ENCODE measurements at places on chromosomes 12 and 14.

- no peak for DNase-seq
These were observed 15.0 kb upstream of the AKAP5 start for GRCh38 chr14:64450255-64450654.

DNA sequence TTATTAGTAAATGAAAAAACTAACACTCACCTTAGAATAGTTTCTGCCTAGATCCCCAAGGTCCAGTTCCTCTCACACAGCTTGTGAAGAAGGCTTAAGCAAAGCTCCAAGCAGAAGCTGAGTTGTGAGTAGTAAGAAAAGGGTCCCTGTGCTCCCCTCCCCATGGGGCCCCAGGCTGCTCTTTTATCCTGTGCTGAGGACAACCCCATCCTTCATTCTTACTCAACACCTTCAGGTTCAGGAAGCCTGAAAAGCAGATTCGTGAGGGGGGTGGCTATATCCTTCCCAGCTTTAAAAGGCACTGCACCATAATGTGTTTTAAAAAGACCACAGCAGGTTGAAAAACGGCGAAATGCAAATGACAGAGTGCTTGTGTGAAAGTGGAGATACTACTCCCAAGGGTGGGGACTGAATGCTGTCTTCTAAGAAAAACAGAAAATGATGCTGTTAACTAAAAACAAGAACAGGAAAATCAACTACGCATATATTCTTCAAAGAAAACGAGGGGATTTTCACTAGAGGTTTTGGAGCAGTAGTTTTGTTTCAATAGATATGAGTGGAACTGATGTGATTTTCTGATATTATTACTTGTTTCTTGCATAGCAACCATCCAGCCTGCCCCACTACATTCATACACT lies 182.7 kb downstream of the KTN1 start:
- DNase-seq: no peak

GRCh38 chr14:53004976-53005375 lies 54.1 kb upstream of the FERMT2 start:
- DNase-seq: no peak

DNA sequence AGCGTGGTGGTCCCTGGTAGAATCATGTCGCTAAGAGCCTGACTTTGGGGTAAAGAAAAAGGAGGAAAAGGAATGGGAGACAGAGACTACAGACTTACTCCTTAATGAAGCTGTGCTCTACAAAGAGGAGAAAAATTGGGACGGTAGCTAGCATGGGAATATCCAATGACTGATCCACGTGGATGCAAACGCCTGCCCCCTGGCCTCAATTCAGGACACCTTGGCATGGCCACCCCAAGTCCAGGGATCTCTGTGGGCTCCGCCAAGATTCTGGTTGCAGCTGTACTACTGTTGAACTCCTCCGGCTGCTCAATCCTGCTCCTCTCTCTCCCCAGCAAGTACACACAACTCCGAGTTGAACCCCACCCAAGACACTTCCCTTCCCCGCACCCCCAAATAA lies 70.5 kb upstream of the DIO3 start:
- DNase-seq: no peak

DNA sequence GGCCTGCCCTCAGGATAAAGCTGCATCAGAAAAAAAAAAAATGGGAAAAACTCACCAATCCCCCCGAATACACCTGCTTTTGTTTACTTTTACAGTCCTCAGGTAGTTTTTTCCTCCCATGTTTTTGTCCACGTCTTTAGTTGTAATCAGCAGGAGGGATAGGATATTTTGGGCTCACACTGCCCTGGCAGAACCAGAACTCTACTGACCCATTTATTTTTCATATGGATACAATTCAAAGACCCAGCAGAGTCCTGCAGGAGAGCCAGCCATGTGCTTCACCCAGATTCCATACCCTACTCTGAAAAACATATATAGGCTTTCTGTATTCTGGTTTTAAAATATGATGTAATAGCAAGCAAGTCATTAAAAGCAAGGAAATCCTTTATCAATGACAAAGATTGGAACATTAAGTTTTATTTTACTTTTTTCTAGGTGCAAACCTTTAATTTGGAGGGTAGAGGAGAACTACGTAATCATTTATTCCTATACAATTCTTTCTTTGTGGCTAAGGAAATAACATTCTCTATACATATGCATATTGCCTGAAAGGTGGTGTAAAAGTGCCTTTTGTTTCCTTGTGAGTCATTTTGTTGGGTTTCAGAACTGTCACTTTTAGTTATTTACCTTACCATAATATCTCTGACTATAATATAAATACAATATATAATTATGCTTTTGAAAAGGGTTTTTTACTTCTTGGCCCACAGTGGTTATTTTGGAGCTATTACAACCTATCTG lies 19.1 kb downstream of the DACT1 start:
- DNase-seq: no peak

- no peak for DNase-seq
These were observed 10.1 kb downstream of the NUDT4 start for GRCh38 chr12:93387780-93388179.

DNA sequence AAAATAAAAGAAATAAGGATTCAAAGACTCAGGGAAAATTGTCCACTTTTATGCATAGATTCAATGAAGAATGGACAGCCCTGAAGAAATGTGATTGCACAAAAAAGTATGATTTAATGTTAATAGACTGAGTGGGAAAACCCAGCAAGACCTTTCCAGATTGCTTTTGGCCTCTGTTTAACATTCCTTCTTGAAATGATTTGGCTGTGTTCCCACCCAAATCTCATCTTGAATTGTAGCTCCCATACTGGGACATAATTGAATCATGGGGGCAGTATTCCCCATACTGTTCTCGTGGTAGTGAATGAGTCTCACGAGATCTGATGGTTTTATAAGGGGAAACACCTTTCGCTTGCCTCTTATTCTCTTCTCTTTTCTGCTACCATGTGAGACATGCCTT lies 1316.9 kb upstream of the SEL1L start:
- DNase-seq: no peak

- no peak for DNase-seq
These were observed 796 bp downstream of the YAF2 start for GRCh38 chr12:42237052-42237852.

DNA sequence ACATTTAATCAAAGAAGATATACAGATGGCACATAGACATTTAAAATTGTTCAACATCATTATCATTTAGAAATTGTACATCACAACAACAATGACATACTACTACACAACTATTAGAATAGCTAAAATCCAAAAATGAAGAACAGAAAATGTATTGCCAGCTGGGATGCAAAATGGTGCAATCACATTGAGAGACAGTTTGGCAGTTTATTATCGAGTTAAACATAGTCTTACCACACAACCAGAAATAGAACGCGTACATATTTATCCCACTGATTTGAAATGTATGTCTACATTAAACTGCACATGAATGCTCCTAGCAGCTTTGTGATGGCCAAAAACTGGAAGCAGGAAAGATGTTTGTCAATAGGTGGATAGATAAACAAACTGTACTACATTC lies 791.5 kb upstream of the MGAT4C start:
- no peak for DNase-seq

GRCh38 chr14:68664225-68664681 lies 128.6 kb downstream of the ZFP36L1 start:
- DNase-seq: no peak

DNA sequence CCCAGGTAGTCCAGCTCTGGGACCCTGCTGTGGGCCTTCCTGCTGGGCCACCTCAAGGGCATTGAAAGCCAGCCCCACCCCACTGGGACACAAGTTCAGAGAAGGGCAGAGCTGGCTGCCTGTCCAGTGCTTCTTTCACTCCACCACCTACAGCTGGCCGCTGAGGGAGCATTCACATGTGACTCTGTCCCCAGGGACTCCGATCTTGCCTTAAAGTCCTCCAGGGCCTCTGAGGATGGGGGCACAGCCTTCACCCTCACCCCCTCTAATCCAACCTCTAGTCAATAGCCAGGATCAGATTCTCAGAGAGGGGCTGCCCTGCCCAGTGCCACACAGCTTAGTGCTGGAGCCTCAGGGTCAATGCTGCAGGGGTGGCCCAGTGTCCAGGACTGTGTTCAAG lies 5.0 kb upstream of the CYP46A1 start:
- no peak for DNase-seq

DNA sequence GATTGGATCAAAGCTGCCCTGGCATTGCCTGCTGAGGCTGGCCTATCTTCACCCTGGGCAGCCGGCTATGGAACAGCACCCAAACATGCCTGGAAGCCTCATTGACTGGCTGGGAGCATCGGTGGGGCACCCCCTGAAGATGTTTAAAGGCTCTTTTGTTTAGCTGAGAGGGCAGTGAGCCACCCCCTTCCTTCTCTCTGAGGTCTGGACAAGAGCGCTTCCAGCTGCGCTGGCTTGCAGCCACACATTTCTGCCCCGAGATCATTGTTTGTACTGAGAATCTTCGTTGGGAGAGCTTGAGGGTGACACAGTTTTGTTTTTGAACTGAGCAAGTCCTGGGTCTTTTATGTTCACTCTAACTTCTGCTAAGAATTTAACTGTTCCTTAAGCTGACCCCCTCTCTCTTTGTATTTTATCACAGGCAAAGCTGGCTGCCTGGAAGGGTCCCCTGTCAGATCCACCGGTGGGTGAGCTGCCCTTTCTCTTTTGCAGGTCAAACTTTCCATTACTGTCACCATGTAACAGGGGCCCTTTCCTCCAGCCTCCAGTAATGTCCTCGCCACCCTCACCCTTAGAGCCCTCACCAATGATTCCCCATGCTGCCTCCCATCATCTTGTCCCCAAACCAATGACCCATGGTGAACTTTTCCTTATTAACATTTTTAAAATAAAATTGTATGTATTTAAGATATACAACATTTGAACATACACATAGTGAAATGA lies 212.2 kb downstream of the KIF26A start:
- no peak for DNase-seq

DNA sequence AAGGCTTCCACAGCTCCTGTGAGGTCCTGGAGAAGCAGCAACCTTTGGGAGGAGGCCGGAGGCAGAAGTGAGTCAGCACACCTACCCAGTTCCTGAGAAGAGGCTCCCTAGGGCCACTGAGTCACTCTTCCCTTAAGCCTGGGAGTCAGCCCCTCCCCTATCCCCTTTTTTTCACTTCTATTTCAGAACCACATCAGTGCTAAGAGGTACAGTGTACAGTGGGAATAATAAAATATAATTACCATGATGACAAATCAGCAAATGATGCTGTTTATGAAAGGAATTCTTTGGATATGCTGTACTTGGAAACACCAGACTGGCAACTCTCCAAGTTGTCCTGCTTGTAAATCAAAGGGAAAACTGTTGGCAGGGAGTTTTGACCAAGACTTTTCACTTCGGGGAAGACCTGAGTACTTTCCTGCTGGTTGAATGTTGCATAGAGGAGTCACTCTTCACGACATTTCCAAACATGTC lies 7.8 kb upstream of the TBPL2 start:
- DNase-seq: peak; percentile 76

- no peak for DNase-seq
These were observed 5.3 kb downstream of the GYS2 start for GRCh38 chr12:21599143-21599999.

DNA sequence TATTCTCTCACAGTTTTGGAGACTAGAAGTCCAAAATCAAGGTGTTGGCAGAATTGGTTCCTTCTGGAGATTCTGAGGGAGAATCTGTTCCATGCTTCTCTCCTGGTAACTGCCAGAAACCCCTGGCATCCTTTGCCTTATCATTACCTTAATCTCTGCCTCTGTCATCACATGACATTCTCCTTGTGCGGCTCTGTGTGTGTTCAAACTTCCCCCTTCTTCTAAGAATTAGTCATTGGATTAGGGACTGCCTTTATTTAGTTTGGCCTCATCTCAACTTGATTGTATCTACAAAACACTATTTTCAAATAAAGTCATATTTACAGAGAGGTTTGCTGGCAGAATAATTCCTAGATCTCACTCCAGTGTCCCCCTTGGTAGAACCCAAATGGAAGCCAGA lies 68.9 kb downstream of the ZNF641 start:
- DNase-seq: no peak

GRCh38 chr12:20374795-20375194 lies 6.5 kb downstream of the PDE3A start:
- no peak for DNase-seq

DNA sequence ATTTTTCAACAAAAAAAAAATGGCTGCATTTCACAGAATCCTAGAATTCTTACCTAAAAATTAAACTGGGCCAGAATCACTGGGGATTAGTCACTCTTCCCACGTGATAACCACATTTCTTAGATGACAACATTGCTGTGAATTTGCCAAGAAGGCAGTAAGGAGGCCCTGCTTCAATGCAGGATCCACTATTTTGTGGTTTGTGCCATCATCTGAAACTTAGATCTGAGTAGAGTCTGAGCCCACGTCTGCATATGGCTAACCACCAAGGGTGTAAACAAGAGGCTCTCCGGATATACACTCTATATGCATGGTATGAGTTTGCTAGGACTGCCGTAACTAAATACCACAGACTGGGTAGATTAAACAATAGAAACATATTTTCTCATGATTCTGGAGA lies 24.4 kb upstream of the TBX5 start:
- DNase-seq: no peak

GRCh38 chr12:93186131-93186530 lies 191.6 kb upstream of the NUDT4 start:
- DNase-seq: no peak

- no peak for DNase-seq
These were observed 1.7 kb upstream of the MFAP5 start for GRCh38 chr12:8664228-8664913.

DNA sequence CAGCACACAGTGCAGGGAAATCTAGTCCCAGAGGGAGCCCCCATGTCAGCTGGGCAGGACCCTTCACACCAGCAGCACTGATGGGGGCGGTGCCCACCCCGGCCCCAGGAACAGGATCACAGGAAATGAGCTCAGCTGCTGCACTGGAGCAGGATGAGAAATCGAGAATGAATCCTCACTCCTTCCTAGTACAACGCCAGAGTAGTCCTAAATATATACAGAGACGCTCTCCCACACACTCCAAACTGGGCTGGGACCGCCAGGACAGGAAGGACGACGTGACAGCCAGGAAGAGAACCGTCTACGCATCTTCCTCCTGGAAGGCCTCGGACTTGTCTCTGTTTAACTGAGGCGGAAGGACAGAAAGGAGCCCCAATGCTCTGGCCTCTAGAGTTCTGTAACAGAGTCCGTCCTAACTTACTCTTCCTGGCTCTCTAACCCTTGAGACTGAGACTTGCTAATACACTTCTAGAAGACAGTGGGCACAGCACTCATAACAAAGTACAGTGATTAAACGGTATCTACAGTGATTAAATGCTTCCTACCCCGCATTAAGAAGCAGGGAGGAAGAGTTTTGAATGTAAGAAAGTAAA lies 33.4 kb downstream of the CDC42BPB start:
- no peak for DNase-seq

- no peak for DNase-seq
These were observed 171.2 kb upstream of the EGLN3 start for GRCh38 chr14:34122081-34122480.

DNA sequence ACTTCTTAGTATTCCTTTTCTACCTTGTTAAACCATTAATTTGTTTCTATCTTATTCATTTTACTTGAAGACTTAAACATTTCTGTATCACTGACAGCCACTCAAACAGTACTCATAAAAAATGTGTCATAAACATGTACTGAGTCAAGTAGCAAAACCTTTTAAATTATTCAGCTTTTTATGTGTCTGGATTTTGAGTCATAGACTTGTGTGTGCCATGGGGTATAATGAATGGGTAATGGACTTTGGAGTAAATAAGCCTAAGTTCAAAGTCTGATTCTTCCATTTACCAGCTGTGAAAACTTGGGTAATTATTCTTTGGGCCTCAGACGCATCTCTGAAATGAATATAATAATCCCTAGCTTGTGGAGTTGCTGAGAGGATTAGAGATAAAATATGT lies 199.0 kb downstream of the RAD51B start:
- DNase-seq: no peak

All from epithelial cell of proximal tubule (primary cell).